ENCODE measurements at places on chromosomes 12 and 14.

- no peak for DNase-seq
These were observed 74.6 kb downstream of the AKAP6 start for GRCh38 chr14:32403688-32404087.

DNA sequence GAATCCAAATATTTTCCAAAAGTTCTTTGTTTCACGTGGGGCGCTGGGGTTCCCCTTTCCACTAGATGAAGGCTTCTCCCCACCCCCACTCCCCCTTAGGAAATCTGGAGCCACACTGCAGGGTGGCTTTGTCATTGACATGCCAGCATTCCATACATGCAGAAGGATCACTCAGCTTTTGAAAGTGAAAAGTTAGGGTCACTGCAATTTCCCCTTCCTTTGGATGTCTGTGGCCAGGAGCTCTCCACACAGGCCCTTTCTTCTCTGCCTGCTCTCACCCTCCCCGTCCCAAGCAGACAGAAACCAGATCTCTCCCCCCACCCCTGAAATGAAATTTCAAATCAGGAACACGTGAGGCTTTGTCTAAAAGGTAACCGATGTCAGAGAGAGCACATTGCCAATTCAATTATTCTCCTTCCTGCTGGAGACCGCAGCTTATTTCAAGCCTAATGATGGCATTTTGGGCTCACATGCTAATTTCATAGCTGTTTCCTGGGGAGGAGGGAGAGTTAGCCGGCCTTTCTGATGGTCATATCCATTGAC, 153.9 kb upstream of the RFLNA start:
- DNase-seq: no peak

DNA sequence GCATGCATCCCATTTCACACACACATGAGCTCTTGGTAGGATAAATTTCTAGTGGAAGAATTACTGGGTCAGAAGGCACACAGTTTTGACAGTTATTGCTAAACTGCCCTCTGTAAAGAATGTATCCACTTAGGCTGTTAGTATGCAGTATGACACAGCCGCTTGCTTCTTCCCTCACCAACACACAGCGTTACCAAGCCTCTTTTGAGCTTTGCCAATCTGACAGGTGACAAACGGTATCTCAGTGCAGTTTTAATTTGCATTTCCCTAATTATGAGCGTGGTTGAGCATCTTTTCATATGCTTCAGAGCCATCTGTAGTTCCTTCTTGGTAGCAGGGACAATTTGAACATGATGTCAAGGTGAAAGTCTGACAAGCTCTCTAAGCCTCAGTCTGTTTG, 42.9 kb downstream of the HRK start:
- no peak for DNase-seq

DNA sequence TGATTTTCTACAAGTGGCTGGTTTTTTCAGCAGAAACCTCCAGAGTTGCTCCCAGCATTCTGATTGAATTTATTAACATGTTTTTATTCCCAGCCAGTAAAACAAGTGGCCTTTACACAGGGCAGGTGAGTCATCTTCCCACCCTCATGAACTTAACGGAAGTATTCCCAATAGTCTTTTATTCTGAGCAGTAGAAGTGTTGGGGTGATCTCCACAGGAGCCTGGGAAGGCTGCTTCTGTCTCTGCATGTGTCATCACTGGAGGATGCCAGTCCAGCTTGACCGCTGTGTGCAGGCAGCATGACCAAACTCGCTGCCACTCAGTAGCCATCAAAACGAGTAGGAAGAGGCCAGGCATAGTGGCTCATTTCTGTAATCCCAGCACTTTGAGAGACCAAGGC, 13.4 kb upstream of the DNAH10 start:
- DNase-seq: no peak

- DNase-seq: no peak
These were observed 157.6 kb downstream of the SUDS3 start for GRCh38 chr12:118534003-118534402.

- no peak for DNase-seq
These were observed 35.8 kb downstream of the NUMB start for GRCh38 chr14:73422515-73422914.

DNA sequence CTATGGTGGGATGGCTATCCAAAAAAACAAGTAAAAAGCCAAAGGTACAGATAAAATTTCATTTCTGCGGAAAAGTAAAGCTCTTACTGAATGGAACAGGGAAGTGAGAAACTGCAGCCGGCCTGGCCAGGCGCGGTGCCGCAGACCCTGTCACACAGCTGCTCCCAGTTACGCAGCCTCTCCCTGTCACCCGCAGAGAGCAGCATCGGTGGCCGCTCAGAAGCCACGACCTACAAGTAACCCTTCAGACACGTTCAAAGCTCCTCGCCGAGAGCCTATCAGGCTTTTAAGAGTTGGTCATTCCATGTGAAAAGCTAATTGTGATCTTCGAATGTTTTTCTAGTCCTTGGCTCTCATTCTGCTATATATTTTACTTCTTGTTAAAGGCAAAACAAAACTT, 11.0 kb upstream of the ANKLE2 start:
- no peak for DNase-seq

All from kidney capillary endothelial cell (primary cell).